CD4-positive, alpha-beta T cell treated with Interleukin-6 for 4 hours (primary cell): ENCODE measurements at places on chromosomes 1 and 21.
A peak's percentile ranks its signal among the peaks of the same experiment; 100 is the strongest.

GRCh38 chr1:37930246-37931101 lies 16.4 kb downstream of the INPP5B start:
- peak; percentile 14 for DNase-seq

- DNase-seq, result no peak
These were observed 802.6 kb downstream of the PLA2G4A start for GRCh38 chr1:187631381-187631675.

DNA sequence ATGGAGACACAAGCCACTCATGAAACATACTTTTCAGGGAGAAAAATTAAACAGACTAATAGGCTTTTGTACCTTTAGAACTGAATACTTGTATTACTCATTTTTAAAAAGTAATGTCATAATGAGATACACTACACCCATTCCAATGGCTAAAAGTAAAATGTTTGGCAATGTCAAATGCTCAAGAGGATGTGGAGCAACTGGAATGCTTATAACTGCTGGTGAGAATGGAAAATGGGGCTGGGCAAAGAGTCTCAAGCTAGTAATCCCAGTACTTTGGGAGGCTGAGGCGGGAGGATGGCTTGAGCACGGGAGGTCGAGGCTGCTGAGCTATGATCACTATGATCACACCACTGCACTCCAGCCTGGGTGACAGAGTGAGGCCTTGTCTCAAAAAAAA lies 86.3 kb downstream of the NKAIN1 start:
- DNase-seq, result no peak

DNA sequence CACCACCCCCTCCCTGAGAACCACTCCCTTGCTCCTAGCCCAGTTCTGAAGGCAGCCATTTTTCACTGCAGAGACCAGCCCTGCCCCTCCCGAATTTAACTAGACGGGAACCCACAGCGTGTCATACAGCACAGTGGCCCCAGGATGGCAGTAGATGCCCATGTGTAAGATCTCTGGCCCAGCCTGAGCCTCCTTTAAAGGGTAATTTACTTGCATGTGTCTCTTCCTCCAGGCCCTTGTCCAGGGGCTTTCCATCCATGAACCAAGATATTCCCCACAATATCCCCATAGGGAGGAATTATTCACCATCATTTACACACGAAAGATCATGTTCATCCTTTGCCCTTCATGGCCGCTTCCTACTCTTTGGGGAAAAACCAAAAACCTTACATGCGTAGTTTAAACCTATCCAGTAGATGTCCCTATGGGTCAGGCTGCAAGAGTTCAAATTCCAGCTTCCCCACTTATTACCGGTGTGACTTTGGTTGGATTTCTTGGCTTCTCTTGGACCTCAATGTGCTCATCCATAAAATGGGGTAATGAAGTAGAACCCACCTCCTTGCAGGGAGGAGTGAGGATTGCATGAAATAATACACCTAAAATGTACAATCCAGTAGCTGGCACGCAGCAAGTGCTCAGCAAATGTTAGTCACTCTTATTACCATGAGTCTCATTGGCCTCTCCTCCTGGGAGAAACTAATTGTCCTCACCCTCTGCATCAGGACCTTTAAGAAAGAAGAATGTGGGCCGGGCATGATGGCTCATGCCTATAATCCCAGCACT lies 4.0 kb upstream of the LACTBL1 start:
- peak; percentile 50 for DNase-seq

DNA sequence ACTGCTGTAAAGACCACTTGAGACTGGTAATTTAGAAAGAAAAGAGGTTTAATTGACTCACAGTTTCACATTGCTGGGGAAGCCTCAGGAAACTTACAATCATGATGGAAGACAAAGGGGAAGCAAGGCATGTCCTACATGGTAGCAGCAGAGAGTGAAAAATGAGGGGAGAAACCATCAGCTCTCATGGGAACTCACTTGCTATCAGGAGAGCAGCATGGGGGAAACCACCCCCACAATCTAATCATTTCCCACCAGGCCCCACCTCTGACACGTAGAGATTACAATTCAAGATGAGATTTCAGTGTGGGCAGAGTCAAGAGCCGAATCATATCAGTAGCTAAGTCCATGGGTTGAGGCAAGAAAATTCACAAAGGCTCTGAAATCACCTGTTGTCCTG lies 23.8 kb upstream of the LYPD8 start:
- no peak for DNase-seq

DNA sequence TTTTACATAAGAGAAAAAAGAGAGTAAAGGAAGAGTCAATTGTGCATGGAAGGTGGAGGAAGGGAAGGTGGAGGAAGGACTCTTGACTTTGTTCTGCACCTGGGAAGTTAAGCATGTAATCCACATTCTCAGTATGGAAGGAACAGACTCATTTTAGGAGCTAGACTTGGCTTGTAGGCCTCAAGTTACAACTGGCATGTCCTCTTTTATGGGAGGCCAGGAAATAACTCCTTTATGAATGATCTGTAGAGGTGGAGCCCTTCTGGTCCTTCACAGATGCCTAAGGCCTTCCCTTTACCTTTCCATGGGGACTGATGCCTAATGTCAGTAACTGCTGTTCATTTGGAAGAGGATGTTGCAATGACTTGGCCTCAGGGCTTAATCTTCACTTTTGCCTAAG lies 29.4 kb upstream of the CCSAP start:
- DNase-seq, result no peak

GRCh38 chr1:111378791-111379190 lies 48.7 kb downstream of the OVGP1 start:
- no peak for DNase-seq
